ENCODE measurements at places on chromosomes 1 and 21.
A peak's percentile ranks its signal among the peaks of the same experiment; 100 is the strongest.

GRCh38 chr1:35191429-35192055, 1.4 kb downstream of the SFPQ start:
- no peak for DNase-seq

- no peak for DNase-seq
Measured at GRCh38 chr1:20110679-20111078, 8.7 kb downstream of the PLA2G2D start.

GRCh38 chr1:245834002-245834401, 673.1 kb downstream of the SMYD3 start:
- DNase-seq = no peak

DNA sequence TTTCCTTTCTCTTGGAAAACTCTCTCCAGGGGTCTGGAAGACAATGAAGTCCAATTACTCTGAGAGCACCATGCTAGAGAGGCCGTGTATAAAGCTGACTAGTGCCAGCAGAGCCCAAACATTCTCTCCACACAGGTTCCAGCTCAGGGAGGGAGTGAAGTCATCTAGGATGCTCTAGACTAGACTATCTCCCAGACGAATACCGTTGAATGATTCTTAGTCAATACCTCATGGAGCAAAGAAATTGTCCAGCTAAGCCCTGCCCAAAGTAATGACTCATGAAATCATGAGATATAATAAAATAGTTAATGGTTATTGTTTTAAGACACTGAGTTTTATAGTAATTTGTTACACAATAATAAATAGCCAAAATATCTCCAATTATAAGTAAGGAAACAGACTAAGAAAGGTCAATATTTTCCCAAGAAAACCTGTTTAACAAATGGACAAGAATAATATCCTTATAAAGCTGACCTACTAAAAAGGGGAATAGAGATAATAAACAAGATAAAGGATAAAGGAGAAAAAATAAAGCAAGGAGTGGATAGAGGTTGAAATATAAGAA, 163.9 kb upstream of the LRRC7 start:
- no peak for DNase-seq

- no peak for DNase-seq
Measured at GRCh38 chr1:223109581-223110026, 33.4 kb downstream of the TLR5 start.

DNA sequence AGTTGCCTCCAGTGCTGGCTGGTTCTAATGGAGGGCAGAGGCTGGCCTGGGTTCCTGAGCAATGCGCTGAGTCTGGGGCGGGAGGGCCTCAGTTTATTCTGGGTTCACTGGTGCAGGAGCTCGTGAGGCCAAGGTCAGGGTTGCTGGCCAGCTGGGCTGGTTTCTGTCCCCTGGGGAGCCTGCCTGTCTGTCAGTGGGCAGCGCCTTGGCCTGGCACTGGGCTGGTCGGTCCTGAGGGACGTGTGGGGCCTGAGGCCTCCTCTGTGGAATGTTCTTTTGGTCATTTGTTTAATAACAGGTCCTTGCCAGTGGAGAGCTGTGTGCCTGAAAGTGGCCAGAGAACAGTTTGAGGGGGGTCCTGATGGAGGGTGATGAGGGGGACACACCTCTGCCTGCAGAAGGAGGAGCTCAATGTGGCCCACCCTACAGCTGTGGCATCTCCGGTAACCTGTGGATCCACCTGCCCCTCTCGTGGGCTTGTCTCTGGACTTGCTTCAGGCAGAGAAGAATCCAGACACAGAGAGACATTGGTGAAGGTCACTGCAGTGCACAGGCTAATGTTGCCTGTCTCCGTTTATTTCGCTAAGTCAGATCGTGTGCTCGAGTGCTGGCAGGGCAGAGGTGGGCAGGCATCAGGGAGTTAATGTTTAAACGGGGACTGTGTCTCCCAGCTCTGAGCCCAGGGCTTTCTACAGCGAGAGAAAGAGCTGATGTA, 34.6 kb downstream of the COQ8A start:
- peak; percentile 62 for DNase-seq

- DNase-seq = no peak
Measured at GRCh38 chr1:2431103-2431502, 18.7 kb upstream of the PEX10 start.

GRCh38 chr1:192147221-192147620, 11.0 kb upstream of the RGS18 start:
- no peak for DNase-seq

DNA sequence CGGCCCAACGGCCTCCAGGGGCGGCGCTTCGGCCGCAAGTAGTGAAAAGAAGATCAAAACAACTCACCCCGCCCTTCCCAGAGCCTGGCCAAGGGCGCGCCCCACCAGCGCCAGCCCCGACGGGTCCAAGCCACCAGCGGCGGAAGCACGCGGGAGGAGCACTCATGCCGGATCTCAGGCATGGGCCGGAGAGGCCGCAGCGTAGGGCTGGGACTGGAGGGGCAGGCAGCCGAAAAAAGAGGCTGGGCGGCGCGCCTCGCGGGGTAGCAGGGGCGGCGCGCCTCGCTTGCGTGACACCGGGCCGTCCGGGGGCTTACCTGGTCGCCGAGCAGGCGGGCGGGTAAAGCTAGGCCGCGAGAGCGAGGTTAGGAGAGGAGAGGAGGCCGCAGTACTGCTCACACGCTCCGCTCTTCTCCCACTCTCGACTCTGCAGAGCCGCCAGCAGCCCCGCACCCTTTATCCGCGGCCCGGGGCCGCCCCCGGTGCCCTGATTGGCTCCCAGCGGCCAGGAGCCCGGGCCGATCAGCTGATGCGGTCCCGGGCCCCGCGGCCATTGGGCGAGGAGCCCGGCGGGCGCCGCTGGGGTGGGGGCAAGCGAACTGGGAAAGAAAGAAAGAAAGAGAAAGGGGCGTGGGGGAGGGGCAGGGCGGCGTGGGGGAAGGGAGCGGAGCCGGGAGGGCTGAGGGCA, at the start of gene GLUL:
Gene GLUL, minus strand, starts transcription at position 429 of the 688 bp plus-strand sequence. CDS start 3,053 bp downstream, outside the sequence.
- peak; percentile 96 for DNase-seq

DNA sequence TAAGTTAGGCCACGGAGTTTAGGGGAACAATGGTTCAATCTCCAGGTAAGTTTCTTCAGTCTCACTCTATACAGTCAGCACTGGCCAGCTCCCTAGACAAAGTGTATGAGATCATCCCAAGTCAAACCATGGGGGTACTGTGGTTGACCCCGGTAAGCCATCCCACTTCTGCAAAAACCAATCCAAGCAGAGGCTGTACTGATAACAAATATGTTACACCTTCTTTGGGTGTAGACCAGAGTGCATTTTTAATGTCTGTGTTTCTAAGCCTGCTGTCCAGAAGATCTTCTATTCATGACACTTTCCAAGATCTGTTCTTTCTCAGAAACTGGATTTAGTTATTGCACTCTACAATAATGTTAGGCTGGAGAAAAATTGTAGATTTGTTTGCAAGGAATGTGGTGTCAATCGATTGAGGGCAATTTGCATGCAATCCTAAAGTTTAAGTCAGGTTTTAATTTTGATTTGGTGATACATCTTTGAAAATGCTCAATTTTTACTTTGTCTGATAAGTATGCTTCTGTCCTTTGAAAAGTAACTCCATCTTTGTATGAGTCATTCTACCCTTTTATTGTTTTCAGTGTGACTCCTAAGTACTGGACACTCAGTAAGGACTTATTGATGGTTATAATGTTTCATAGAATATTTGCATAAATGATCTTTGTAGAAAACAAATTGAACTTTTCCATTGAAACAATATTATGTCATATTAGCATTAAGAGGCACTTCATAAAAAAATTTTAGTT, 152.4 kb downstream of the HLX start:
- DNase-seq = no peak

DNA sequence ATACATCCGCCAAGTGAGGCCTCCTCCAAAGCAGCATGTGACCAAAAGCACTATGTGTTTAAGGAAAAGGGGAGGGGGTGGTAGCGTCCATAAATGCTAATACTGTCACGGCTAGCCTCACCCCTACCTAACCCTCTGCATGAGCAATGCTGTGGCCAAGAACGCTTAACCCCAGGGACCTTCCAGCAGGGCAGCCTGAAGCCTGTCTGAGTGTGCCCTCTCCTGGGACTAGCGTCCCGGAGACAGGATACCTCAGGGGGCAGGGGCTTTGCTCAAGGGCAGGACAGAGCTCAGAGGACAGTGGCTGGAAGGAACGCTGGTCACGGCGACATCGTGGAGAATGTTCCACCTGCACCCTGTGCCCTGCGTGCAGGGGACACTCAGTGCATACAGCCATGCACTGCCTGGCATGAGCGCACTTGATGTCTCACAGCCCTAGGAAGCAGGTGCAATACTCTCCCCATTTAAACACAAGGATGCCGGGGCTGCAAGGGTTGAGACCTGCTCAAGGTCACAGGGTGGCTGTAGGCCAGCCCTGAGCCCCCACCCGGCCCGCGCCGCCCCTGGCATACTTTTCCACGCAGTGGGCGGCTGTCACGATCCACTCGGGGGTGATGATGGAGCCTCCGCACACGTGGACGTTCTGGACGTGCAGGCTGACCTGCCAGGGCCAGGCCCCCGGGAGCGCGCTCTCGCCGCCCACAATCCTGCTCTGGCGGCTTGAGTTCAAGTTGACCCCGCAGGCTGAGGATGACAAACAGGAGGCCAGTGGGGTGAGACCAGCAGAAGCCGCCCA, 35.0 kb downstream of the TMPRSS2 start:
- no peak for DNase-seq

GRCh38 chr1:38328278-38329035, 281.9 kb upstream of the POU3F1 start:
- no peak for DNase-seq

- DNase-seq = no peak
Measured at GRCh38 chr1:6106321-6106731, 60.6 kb downstream of the KCNAB2 start.

GRCh38 chr1:29749024-29749945, 513.0 kb downstream of the PTPRU start:
- no peak for DNase-seq

DNA sequence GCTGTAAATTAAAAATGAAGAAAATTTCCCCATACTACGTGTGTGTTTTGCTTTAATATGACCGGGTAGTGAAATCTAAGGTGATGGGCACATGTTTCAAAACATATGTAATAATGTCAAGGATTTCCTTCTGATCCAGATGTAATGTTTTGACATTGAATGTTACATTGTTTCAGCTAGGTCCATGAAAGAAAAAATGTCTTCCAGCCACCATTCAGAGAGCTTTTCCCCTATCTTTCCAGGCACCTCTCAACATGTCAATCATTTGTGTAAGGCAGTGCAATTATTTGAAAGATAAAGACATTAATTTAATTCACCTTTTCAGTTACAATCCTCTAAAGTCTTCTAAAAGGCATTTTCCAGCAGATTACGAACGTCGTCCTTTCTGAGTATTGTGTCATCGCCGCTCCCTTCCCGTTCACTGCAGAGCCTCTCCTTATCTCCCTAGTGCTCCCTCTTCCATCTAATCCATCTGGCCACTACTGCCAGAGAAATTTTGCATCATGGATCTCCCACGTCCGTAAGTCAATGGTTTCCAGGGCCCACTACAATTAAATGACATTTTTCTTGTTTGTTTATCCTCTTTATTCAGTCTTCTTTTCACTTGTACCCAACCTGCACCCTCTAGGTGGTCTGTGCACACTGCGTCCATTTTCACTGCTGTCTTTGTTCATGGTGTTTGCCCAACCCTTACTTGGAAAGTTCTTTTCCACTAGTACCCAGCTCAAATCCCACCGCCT, 1.3 kb upstream of the VAMP3 start:
- no peak for DNase-seq

GRCh38 chr1:186463511-186463910, 2.6 kb upstream of the PDC start:
- DNase-seq = no peak

DNA sequence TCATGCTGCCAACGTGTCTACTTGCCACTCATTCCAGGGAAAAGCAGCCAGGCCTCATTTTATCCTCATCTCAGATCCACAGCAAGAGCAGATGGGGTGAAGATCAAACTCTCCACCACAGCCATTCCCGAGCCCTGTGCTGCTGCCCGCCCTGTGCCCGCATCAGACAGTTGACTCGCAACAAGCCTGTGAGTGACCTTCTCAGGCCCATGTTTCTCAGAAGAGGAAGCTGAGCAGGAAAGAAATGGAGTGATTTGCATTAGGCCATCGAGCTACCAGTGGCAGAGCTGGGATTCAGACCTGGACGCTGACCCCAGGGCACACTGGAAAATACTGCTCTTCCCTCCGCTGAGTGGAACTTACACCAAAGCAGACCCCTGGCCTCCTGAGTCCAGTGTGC, 1.2 kb downstream of the CNR2 start:
- no peak for DNase-seq

- DNase-seq = no peak
Measured at GRCh38 chr1:44929531-44929930, 56.9 kb downstream of the EIF2B3 start.

DNA sequence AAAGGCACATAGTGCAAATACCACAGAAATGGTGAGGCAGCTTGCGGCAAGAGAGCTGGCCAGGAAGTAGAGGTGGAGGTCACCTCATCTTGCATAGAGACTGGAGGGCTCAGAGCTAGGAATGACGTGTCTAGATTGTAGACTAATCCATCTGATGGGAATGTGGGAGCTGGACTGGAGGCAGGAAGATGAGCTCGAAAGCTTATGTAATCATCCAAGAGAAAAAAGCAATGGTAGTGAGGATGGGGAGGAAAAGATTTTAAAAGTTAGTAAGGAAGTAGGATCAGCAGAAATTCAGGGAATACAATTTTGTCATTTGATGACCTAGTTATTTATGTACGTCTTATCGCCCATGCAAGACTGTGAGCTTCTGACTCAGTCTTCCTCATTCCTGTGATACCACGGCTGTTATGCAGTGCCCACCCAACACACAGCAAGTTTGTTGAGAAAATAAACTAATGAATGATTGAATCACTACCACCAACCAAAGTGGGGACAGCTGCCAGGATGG, 123.9 kb downstream of the RRAGC start:
- no peak for DNase-seq

DNA sequence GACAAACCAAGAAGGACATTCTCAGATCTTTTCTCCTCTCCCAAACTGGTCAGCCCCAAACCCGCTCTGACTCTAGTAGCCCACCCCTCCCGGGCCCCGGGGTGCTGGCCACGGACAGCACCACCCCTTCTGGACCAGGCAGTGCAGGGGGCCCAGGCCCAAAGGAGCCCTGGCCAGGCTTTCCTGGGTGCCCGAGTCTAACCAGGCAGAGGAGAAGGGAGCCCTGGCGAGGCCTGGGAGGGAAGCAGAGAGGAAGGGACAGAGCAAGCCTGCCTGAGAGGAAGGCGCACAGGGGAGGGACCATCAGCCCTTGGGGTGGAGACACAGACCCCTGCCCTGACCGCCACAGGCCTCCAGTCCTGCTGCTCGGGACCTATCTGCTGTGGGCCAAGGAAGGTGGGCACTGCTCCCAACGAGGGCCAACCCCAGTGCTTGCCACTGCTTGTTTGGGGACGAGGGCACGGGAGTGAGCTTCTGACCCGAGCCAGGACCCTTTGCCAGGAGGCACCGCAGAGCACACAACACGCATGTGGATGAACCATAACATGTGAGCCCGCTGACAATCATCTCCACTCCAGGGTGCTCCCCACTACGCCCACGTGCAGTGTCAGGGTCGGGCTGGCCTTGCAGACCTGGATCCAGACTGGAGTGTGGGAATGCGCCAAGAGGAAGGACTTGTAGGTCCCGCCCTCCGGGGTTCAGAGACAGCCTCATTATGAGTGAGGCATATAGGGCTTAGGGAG, 57.6 kb downstream of the KCNAB2 start:
- DNase-seq = no peak

All from fibroblast of gingiva (primary cell).